Thoracic aorta (tissue), 2 donors: ENCODE measurements at places on chromosomes 2 and 18.

DNA sequence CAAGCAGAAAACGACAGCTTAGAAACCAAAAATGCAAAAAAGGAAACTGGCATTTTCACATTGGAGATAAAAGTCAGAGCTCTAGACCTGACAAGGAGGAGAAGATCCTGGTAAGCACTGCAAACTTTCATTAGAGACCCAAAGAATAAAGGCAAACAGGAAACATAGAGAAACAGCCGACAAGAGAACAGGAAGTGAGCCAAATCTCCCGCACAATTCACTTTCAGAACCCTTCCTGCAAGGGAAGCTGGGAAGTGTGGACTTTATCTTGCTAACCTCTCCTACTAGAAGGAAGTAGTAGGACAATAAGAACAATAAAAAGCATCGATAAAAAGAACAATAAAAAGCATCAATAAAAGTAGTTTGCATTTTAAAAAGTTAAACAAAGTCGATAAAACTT, 417.8 kb upstream of the SPHKAP start:
- DNase-seq, result no peak

- DNase-seq, result no peak
Measured at GRCh38 chr2:65940856-65941255, 494.1 kb upstream of the MEIS1 start.

DNA sequence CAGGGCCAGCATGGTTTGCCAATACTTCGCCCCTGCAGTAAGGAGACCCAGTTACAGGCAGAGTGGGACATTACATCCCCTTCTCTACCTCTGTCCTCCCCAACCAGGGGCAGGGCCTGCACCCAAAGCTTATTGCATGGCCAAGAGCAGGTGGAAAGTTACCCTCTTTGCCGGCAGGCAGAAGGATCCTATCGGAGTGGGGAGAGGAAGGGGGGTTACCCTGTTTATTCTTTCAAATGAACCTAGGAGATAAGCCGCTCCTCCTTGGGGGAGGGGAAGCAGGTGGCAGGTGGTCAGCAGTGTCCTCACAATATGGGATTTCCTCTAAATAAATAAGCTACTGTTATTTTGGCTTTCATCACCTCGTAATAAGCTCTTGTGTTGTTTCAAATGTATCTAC, 53.9 kb downstream of the SPATS2L start:
- no peak for DNase-seq

- DNase-seq, result no peak
Measured at GRCh38 chr2:1910021-1910420, 165.7 kb upstream of the PXDN start.

GRCh38 chr18:21604671-21605070, 4.2 kb upstream of the ESCO1 start:
- no peak for DNase-seq

- DNase-seq, result no peak
Measured at GRCh38 chr2:209146682-209147320, 277.0 kb upstream of the MAP2 start.

DNA sequence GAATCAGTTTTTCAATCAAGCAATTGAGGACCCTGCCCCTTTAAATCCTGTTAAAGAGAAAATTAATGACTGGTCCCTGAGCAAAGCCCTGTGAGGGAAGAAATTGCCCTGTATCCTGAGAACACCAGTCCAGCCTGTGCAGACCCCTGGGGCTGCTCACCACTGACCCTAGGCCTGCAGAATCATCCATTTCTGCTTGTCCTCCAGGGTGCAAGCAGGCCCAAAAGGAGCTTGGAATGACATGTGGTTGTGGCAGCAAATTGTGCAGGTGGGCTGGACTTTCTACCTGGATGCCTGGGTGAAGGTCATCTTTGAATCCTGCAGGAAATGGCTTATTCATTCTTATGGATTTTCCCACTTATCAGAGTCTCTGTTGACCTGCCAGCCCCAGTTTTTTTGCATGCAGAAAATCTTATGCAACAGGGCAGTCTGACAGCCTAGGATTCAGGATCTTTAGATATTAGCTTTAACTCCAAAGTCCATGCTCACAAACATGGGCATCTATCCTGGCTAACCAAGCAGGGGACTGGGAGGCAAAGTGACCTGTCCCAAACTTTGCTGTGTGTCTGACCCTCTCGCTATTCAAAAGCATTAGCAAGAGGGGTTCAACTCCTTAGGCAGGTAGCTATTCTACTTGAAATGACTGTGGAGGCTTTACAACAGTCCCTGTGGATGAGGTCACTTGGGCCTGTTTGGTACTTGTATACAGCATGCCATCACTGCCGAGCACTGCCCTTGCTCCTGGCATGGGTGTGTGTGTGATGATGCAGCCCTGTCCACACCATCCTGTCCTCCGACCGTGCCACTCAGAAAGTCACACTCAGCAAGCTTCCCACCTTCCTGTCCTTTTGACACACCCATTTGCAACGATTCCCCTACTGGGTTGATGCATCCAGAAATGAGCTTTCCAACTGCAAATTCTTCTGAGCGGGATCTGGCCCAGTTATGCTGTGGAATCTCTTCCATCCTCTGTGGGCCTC, 85.3 kb downstream of the CAPN13 start:
- DNase-seq, result no peak

GRCh38 chr2:42935692-42936671, 143.6 kb upstream of the HAAO start:
- no peak for DNase-seq

DNA sequence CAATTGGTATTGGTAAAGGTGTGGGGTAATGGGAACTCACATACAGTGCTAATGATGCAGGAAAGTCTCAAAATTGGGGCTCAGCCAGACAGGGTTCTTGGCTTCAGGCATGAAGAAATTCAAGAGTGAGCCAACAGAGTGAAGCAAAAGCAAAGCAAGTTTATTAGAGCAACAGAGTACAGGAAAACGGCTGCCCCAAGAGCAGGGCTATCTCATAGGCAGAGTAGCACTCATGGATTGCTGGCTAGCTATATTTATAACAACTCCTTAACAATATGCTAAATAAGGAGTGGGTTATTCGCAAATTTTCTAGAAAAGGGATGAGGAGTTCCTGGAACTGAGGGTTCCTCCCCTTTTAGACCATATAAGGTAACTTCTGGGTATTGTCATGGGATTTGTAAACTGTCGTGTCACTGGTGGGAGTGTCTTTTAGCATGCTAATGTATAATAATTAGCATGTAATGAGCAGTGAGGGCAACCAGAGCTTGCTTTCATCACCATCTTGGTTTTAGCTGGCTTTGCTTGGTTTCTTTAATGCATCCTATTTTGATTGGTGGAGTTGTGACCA, 233.8 kb upstream of the NOL4 start:
- no peak for DNase-seq

GRCh38 chr2:238504181-238504931, 77.6 kb downstream of the ASB1 start:
- DNase-seq, result no peak

DNA sequence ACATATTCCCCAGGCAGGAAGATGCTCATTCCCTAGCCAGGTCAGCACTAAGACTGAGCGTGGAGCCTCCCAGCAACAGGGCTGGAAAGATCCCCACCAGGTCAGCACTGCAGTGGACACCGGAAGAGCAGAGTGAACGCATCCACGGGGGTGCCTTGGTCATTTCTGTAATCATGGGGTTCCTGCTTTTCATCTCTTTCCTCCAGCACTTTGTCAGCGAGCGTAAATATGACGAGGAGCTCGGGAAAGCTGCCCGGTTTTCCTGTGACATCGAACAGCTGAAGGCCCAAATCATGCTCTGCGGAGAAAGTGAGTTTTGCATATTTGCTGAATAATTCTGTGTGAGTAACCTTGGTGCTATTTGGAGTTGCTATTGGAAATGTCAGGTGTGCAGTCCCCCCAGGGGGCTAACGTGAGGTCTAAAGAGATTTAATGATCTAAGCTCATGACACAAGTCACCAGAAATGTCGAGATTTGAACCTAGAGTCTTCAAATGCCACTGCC, 40.1 kb downstream of the KCTD18 start:
- no peak for DNase-seq

DNA sequence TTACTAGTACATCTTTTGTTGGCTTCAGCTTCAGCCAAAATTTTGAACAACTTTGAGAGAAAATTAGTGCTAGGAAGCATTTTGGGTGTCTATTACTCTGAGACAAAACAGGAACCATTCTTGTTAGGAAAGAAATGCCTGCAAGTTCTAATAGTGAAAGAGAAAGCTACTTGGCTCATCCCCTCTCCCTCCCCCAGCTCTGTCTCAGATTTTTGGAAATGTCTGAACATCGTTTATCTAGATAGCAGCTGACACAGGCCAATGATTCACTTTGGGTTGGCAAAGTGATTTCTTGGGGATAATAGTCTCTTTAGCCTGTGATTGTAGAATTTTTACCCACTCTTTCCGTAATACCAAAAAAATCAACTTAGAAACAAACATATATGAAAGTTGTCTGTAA, 42.3 kb upstream of the PTPRM start:
- DNase-seq, result no peak

GRCh38 chr2:60498127-60498815, 55.2 kb downstream of the BCL11A start:
- no peak for DNase-seq

DNA sequence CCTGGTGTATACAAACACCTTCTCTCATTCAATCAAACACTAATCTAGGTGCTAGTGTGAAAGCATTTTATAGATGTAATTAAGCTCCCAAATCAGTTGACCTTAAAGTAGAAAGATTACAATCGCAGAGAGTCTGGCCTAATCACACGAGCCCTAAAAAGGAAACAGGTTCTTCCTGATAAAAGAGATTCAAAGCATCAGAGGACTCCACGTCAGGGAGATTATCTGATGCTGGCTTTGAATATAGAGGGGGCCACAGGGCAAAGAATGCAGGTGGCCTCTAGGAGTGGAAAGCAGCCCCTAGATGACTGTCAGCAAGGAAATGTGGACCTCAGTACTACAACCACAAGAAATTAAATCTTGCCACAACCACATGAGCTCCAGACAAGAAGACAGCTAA, 28.2 kb upstream of the ZC3H15 start:
- DNase-seq, result no peak

GRCh38 chr2:203802342-203803052, 65.1 kb upstream of the CTLA4 start:
- DNase-seq, result no peak

- DNase-seq, result no peak
Measured at GRCh38 chr18:46262856-46263255, 158.7 kb downstream of the HAUS1 start.

- no peak for DNase-seq
Measured at GRCh38 chr2:112918256-112918655, 7.3 kb downstream of the IL37 start.

DNA sequence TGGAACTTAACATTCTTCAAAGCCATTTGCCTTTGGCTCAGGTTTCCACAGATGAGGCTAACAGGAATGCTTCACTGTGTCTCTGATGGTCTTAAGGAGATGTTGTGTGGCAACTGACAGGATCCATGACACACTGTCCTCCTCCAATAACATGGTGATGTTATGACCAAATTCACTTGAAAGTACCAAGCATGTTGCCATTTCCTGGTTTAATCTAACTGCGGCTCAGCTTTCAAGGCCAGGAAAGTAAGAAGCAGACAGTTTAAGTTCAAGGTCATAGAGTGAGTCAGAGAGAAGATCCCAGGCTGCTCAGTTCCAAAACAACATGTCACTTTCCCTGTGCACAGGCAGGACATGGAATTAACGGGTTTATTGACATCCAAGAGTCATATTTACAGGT, 513.6 kb downstream of the STK39 start:
- DNase-seq, result no peak

GRCh38 chr2:24618144-24618543, 127.1 kb downstream of the NCOA1 start:
- DNase-seq, result no peak
